Skeletal muscle cell (primary cell): ENCODE measurements at places on chromosomes 6 and 20.
A peak's percentile ranks its signal among the peaks of the same experiment; 100 is the strongest.

GRCh38 chr6:43405354-43405753 lies 22.0 kb upstream of the ABCC10 start:
- no peak for DNase-seq

DNA sequence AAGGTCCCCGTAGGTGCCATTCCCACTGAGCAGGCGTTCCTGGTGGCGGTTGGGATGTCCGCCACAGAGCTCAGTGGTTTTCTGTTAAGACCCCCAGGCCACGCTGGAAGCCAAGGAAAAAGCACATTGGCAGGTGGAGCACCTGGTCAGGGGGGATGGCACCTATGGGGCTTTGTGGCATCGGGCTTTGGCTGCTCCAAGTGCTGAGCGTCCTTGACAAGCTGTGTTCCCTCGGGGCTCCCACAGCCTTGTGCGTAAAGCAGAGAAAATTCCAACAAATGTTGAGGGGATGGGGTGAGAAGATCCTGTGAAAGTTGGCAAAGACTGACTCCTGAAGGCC lies 135.4 kb downstream of the JPH2 start:
- DNase-seq, result no peak

DNA sequence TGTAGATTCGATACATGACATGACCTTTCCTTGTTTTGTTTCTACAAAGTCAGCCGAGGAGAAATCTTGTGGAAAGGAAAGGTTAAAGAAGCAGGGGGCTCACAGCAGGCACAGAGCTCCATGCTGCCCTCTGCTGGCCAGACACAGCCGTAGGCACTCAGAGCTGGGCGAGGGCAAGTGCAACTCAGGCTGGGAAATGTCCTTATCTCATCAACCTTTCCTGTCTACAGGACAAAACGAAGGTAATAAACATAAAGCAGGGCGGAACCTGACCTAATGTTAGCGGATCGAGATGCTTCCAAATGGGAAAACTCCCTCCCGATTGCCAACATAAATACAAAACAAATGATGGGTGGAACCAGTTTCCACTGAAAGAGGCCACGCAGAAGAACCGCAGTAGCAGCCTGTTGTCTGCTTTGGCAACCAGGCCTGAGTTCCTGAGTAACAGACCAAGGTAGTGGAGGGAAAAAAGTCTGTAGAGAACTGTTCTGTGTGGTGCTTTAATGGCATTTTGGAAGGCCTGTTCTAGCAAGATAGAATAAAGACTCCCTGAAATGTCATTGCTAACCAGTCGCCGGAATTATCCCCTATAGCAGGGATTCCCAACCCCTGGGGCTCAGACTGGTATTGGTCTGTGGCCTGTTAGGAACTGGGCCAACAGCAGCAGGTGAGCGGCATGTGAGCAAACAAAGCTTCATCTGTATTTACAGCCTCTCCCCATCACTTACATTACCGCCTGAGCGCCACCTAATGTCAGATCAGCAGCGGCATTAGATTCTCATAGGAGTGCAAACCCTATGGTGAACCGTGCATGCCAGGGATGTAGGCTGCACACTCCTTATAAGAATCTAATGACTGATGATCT lies 85.2 kb downstream of the MBOAT1 start:
- DNase-seq, result peak; percentile 7

DNA sequence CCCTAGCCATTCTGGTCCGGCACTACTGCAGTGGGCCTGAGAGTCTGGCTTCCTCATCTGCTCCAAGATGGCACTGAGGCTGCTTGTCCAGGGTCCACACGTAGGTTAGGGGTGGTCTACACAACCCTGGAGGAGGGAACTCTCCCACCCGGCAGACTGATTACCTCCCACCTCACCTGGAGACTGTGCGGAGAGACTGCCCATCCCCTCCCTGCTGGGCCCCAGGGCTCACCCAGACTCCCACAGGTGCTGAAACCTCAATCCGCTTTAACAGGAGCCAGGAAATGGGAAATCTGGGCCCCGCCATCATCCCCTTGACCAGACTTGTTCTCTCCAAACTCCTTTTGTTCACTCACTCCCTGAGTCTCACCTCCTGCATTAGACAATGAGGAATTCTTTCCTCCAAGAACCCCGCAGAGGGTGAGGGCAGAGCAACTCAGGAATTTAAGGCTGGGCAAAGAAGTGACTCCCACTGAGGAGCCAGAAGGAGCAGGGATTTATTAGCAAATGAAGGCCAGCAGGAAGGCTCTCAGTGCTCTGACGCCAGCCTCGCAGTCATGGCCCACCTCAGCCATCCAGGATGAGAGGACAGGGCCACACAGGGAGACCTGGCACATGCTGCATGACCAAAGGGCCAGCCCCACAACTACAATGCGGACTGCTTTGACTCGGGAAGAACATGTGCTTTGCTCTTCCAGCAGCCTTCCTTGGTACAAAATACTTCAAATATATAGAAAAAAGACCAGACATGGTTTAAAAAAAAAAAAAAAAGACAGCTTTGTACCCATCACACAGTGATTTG lies 53.0 kb downstream of the CDK5RAP1 start:
- DNase-seq, result no peak

GRCh38 chr20:46977204-46977603 lies 82.6 kb downstream of the EYA2 start:
- no peak for DNase-seq

DNA sequence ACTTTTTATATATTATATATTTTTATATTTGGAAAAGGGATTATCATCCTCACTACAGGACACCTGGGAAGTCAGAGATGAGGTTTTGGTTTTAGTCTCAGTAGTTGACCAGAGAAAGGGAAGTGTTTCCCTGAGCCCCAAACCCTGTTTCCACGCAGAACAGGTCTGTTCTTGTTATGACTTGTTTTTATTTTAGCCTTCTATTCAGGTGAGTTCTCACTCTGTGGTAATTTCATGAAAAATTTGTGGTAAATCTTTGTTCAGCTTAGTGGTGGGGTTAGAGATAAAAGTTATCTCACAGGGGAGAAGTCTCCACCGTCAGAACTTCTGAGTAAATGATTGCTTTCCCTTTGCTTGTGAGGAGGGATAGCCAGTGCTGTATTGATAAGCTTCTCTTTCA lies 224.9 kb downstream of the FARS2 start:
- DNase-seq, result no peak
